ENCODE measurements at places on chromosomes 2 and 18.

- no peak for DNase-seq
These were observed 97.7 kb downstream of the CAPN13 start for GRCh38 chr2:30709516-30709915.

GRCh38 chr2:218890369-218890768, 9.7 kb downstream of the WNT10A start:
- DNase-seq: no peak

DNA sequence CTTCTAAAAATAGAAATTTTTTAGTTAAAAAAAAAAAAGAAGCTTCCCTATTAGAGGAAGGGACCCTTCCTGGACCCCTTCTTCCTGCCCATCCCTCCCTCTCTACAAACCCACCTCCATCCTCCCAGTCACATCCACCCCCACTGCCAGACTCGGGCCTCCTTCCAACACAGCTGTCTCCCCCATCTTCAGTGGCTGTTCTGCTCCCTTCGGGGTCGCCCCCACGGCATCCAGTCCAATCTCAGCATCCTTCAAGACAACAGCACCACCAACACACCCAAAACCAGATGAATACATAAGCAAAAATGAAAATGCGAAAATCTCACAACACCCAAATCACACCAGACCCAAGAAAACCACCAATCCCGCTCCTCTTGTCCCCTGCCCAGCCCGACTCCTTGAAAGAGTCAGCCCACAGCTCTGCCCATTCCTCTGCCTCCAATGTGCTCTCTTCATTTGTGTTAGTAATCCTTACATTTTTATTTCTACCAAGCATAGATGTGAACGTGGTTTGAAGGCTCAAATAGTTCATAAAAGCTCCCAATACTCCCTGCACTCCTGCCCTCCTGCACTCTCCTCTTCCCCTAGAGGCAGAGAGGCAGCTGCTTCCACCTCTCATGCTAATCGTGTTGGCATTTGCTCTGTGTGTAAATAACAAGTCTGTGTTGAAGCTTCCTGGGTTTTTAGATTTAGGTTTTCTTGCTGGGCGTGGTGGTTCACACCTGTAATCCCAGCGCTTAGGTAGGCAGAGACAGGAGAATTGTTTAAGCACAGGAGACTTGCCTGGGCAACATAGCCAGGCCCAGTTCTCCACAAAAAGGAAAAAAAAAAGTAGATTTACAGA, 37.0 kb downstream of the MAL start:
- DNase-seq: no peak

DNA sequence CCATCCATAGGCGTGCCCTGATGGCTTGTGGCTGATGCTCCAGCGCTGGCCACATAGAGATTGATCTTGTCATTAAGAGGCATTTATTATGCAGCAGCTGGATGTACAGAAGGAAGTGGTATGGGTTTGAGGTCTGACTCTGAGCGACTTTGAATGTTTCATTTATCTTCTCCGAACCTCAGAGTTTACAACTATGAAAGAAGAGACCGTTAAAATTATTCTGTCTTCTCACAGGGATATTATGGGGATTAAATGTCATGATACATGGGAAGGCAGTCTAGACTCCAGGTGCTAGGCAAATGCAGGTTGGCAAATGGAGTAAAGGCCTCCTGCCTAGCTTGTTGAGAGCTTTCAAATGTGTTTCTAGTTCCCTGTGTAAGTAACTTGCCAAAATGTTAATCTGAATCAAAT, 30.3 kb downstream of the MOGAT1 start:
- DNase-seq: no peak

DNA sequence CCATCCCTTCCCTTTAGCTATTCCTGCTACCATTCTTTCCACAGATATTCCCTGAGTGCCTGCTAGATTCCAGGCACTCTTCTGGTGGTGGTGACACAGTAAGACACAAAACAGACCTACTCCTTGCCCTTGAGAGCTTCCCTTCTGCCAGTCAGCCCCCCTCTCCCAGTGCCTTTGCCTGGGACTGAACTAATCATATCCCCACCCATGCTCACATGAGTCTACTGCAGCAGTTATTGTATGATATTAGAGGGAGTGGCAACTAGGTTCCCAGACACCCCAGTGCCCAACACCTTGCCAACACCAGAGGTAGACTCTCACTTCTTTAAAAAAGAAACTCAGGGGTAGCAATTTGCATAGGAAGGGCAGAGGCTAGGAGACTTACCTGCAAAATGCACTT, 7.2 kb upstream of the LBH start:
- no peak for DNase-seq

GRCh38 chr2:69300650-69301049, 86.4 kb downstream of the GFPT1 start:
- DNase-seq: no peak
